ENCODE measurements at places on chromosomes 12 and 14. TPM values are rescaled to one million over a fixed set of nuclear protein-coding genes. Genes with fewer than 3 reads are reported as not detected.

GRCh38 chr14:55116246-55117030, 12.6 kb upstream of the LGALS3 start:
- DNase-seq: no peak

DNA sequence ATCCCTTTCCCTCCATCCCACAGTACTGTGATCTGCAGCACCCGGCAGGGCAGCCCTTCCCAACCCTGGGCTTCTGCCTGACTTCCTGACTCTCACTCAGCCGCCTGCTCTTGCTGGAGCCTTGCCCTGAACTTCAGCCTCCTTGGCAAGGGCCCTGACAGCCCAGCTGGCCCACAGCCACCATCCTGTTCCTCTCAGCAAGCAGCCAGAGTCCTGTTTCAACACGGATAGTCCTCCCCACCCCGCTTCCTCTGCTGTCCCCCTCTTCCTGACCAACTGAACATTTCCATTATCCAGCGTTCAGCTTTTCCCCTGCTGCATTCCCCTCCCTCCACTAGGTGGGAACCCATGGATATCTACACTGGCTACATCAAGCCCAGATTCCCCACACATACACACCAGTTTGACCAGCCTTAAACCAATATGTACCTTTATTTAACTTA, 74.0 kb upstream of the MDM1 start:
- peak; percentile 75 for DNase-seq

- no peak for DNase-seq
Measured at GRCh38 chr12:6766651-6767349, 637 bp downstream of the PTMS start.

DNA sequence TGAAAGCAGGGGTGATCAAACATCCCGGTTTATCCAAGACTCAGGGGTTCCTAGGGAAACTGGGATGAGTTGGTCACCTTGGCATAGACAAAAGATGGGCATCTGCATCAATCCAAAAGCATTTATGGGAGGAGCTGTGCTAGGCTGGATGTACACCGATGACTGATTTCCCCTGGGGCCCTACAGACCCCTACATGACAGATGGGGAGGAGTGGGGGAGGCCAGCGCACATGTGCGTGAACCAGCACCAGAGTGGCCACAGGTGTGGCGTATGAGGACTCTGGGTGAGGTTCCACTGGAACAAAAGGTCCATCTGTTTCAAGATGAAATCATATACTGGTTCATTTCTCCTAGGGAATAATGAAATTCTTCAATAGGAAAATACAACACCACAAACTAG, 210.4 kb downstream of the ITPR2 start:
- DNase-seq: no peak

Gene VRTN
- not detected for total RNA-seq

Gene RND1
- 14.9 TPM for total RNA-seq

Gene BCDIN3D
- 3.8 TPM for total RNA-seq

- no peak for DNase-seq
Measured at GRCh38 chr12:4894019-4894418, 15.7 kb upstream of the KCNA1 start.

DNA sequence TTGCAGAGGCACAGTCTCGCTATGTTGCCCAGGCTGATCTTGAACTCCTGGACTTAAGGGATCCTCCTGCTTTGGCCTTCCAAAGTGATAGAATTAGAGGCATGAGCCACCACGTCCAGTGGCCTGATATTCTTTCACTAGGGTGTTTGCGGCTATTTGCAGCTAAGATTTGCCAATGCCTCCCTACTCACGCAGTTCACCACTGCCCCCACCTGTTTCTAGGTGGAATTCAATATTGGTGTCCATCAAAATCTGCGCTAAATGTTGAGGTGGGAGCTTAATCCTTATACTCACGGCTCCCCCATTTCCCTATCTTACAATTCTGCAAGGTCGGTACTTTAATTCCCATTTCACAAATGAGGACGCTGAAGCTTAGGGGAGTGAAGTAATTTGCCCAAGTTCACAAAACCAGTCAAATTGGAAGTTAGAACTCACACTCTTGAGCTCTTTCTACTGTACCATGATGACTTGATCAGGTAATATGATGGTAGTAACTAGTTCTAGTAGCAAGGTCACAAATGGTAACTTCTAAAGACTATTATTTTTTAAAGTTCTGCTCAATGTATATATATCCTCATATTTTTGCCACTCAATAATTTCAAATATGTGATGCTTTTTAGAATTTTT, 22.1 kb upstream of the LRRC9 start:
- DNase-seq: no peak

DNA sequence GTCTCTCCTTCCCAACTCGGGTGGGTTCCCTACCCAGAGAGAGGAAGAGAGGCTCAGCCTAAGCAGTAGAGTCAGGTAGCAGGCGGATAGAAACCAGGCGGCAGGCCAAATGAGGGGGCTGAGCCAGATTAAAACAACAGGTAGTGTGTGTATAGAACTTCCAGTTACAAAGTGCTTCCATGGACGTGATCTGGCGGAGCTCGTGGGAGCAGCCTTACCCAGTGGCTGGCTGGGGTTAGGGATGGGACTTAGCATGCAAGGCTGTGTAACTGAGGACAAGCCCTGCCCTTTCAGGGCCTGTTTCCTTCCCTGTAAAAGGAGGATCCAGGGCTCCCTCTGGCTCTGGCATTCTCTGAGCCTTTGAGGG, 8.3 kb downstream of the KRT80 start:
- no peak for DNase-seq

DNA sequence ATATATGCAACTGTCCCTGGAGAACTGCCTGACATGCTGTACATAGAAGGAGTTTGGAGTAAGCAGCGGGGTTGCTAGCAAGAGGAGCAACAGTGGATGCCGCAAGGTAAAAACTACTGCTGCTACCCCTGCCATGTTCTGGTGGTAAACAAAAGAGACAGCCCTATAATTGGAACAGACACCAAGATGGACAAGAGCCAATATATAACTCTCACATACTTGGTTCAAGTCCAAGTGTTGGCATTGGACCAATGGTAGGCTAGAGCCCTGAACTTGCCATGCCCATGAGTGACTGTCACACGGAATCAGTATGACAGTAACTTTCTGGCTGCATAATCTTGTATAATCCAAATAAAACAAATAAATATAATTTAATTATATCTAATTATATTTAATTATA, 13.7 kb downstream of the ATXN7L3B start:
- no peak for DNase-seq

DNA sequence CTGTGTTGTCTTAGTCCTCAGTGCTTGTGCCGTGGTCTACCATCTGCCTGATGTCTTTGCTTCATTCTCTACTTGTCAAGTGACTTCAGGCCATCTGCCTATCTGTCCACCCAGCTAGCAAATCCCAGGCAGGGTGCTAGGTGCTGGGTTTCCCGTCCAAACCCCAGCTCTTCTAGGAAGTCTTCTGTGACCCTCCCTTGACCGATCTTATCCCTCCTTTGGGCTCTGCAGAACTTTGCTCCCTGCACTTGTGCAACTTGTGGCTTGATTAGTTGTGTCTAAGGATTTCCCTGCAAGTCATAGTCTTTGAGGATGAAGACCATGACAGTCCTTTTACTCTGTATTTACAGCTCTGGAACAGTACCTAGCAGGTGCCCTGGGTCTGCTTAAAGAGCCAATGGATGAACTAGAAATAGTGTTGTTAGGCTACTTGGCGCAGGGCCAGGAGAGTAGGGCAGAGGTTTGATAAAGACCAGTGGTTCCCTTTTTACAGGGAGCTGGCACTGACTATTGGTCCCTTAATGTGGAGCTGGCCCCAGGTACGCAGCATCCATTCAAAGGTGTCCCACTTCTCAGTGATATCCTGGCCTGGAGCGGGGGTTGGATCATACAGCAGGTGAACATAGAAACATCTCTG, 60.1 kb downstream of the ADCK1 start:
- no peak for DNase-seq

DNA sequence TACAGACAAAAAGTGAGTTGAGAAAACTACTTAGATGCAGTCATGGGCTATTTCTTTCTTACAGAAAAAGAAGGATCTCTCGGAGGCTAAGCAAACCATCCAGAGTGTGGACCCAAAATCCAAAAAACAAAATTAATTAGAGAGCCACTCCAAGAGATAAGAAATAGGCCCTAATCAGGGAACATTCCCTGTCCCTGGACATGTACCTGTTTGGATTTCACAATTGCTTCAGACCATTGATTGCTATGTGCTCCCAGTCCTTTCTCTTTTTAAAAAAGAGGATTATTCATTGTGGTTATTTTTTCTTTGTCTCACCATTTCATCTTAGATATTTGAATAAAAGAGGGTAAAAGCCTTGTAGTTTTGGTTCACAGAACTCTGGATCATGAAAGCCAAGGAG, 549.9 kb downstream of the ETNK1 start:
- no peak for DNase-seq

GRCh38 chr12:121803861-121804416, at the start of gene SETD1B:
Gene SETD1B (plus strand): TSS chr12:121804009. CDS start chr12:121804738, 729 bp downstream.
- DNase-seq: no peak

DNA sequence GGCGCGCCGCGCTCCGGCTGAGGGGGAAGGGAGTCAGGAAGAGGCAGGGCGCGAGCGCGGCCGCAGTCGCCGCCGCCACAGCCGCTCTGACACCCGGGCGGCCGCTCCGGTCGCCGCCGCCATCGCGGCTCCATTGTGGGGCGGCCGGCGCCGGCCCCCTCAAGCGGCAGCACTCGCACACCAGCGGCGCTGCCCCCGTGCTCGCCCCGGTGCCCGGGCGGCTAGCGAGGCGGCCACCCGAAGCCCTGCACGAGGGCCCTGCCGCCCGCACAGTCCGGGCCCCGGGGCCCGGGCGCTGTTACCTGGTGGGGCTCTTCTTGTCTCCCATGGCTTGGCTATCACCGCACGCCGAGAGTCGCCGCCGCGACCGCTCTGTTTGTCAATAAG, 202 bp downstream of the YAF2 start:
- no peak for DNase-seq

Gene NTF3
- not detected for total RNA-seq

DNA sequence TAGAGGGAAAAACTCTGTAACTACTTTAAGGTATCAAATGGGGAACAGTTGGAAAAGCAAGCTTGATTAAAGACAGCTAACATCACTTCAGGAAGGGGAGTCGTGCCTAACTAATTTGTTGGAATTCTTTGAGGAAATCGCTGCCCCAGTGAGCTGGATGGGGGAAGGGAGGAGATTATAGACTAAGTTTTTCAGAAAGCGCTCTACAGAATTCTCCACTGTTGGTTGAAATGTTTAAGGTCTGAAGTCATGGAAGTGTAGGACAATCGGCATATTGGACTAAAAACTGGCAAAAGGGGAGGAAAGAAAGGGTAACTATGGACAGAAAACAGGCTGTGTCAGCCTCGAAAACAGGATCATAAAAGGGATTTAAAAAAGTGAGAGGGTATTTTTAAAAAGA, 229.9 kb upstream of the HMGA2 start:
- DNase-seq: no peak

DNA sequence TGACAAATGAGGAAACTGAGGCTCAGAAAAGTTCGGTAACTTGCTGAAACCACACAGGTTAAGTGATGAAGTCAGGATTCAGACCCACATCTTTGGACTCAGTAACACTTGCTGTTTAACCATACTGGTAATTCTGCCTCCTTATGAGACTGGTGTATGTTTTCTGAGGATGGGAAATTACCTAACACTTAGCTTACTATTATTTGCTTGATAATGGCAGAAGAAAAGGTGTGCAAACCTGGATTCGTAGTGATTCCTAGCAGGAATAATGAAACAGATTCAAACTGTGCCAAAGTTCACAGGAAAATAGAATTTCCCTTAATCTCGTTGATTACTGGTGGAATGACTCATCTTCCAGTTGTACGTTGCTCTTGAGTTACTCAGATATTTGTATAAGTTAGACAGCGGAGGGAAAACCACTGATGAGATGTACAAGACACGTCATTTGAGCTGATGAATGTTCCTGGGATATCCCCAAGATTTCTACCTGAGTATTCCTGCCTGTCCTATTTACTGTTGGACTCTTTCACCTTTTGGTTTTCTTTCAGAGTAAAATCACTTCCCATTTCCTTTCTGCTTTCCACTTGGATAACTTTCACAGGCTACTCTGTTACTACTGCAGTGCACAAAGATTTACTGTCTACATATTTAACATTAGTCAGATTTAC, 37.5 kb downstream of the PRORP start:
- peak; percentile 80 for DNase-seq

- DNase-seq: no peak
Measured at GRCh38 chr14:65281991-65282895, 130.3 kb upstream of the FUT8 start.

Gene BDKRB1
- not detected for total RNA-seq

Gene SYNDIG1L
- not detected for total RNA-seq

Gene GYS2
- not detected for total RNA-seq

Gene DBX2
- total RNA-seq: not detected

- peak; percentile 18 for DNase-seq
Measured at GRCh38 chr12:46071769-46072624, 81.6 kb upstream of the SCAF11 start.

- DNase-seq: no peak
Measured at GRCh38 chr12:95959107-95959506, 16.0 kb downstream of the AMDHD1 start.

DNA sequence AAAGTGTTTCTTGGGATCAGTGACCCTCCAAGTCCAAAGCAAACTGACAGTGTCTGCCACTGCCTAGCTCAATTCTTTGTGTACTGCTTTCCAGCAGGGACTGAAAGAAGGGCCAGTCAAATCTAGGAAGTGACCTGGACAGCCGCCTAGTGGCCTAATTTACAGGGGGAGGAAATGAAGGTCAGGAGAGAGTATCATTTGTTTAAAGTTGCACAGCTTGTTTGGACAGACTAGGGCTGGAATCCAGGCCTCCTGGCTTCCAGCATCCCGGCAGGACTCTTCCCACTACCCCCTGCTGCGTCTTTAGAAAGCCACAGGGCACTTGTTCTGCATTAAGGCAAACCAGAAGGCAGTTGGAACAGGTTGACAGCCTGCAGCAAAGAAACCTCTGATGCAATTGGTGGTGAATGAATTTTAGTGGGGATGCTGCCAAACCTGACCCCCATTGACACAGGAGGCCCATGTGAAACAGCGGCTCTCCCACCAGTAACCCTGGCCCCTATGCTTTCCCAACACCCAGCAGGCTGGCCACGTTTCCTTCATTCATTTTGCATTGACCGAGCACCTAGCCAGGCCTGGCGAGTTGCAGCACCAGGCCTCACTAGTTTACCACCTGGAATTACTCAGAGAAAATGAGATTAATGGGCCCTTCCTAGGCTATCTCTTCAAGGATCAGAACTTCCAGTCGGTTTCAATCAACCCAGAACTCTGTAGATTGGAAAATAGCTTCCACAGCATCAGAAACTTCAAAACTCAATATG, 28.2 kb downstream of the GALNT16 start:
- no peak for DNase-seq

- no peak for DNase-seq
Measured at GRCh38 chr12:51522696-51523095, 68.3 kb upstream of the SCN8A start.
